ENCODE measurements at places on chromosomes 6 and 20.
A peak's percentile ranks its signal among the peaks of the same experiment; 100 is the strongest.

DNA sequence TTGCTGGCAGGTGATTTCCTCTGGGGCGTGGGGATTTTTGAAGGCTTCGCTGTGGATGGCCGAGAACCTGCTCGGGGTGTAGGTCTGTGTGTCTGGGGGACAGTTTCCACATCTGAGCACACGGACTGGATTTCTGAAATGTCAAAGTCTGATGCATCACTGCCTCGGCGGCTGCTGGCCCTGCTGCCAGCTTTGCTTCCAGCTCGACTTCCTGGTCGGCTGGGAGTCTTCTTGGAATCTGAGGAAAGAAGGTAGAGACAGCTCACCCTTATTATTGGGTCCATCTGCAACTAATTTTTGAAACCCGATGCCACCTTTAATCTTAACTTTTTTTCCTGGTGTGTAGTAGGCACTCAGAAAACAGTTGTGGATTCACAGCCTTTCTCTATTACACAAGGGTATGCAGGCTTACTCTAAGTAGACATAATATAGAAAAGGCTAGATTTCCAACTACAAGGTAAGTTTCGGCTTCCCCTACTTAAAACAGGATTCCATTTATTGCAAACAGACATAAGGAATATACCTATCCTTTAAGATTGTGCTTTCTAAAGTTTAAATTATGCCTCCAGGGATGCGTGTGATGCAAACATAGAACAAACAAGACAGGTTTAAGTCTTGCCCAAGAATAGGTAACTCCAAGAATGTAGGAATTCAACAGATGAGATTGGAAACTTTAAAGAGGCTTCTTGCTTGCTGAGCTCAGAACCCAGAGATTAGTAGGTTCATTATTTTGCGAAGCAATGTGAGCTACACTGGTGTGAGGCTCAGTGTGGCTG is 183.5 kb downstream of the DST start:
- no peak for DNase-seq

GRCh38 chr6:811831-812230 is 118.9 kb upstream of the EXOC2 start:
- DNase-seq: no peak

- DNase-seq: no peak
Measured at GRCh38 chr6:17923401-17923863, 64.0 kb downstream of the KIF13A start.

DNA sequence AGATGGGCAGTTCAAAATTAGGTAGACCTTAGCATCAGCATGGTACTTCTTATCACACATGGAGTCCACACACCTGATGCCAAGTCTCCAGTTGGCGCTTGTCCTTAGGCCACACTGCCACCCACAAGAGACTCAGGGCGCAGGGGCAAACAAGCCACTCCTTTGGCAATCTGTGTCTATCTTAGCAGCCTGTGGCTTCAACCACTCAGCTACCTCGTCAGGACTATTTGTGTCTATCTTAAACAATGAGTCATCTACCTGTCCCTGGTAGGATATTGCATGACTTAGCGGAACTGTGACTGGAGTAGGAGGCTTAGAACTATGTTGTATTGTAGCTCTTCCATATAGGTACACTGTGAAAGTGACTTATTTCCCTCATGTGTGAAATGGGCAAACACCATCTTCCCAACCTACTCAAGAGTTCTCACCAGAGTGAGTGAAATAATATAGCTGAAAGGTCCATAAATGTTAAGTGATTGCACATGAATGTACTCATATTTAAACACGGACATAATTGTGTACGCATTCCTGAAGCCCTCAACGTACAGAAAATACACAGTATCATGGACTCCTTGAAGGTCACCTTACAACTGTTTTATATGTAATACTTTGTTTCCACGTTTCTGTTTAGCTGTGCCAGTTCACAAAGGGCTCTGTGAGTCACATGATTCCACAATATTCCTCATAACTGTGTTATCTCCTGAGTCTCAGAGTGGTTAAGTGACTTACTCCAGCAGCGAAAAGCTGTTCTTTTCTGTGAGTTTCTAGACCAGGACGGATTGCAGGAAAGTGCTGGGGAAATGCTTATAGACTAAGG is 1.6 kb downstream of the TRIM27 start:
- peak; percentile 35 for DNase-seq

DNA sequence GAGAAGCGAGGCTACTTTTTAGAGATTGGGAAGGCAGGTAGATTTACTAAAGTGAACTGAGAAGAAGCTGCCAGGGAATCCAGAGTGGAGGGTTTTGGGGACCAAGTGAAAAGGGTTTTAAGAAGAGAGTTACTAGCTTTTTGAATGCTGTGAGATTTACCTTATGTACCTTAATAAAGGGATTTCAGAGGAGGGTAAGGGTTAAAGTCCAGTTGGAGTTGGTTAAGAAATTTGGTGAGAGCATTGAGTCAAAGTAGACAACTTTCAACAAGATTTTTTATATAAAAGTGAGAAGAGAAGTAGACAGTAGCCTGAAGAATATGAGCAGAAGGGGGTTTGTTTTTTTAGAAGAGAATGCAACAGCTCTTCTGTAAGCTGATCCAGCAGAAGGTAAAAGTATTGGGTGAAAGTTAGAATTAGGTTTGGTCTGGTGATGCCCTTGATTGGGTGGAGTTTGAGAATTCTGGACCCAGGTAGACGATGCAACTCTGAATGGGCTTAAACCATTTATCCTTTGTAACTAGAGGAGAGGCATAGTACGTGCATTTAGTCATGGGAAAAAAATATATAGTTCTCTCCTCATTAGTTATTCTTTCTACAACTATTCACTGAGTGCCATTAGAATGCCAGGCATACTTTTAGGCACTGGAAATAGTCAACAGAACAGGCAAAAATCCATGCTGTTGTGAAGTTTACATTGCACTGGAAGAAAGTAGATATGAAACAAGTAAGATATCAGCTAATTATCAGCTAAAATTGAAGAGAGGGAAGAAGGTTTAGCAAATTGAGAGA is 44.8 kb downstream of the ATRN start:
- DNase-seq: no peak

DNA sequence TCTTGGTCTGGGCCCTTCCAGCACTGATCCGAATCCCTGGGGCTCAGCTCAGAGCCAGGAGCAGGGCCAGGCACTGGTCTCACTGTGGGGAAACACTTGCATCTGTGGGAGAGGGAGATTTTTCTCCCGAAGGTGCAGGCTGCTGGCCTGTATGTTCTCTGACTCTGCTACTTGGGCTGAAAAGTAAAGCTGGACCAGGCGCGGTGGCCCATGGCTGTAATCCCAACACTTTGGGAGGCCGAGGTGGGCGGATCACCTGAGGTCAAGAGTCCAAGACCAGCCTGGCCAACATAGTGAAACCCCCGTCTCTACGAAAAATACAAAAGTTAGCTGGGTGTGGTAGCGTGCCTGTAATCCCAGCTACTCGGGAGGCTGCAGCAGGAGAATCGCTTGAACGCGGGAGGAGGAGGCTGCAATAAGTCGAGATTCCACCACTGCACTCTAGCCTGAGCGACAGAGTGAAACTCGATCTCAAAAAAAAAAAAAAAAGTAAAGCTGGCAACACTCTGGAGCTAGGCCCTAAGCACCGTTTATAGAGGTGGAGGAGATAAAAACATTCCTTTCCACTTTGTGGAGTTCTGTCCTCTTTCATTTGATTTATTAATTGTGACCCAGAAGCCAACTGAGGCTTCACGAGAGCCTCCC is 41.7 kb downstream of the JPH2 start:
- DNase-seq: no peak

GRCh38 chr20:5171064-5171789 is 44.4 kb downstream of the CDS2 start:
- no peak for DNase-seq

- DNase-seq: no peak
Measured at GRCh38 chr6:114712129-114712662, 369.4 kb upstream of the HS3ST5 start.

DNA sequence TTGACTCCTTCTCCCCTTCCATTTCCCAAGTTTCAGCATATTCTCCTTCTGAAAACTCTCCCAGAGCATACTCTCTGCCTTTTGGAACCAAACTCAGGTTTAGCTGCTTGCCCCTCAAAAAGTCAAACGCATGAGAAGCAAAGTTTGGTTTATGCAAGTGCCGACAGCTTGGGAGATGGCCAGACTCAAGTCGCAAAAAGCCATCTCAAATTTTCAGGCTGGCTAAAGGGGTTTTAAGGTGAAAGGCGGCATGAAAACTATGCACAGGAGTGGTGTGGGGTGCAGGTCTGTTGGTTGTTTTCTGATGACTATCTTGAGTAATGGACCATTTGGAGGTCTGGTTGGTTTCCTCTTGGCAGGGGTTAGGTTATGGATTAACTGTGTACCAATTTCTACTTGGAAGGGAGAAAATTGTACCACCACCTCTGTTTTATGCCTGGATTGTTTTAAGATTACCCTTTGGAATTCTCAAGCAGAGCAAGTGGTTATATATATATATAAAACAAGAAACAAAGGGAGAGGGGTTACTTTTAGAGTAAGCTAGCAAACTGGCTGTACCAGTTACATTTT is 52.4 kb upstream of the SCGN start:
- DNase-seq: no peak

DNA sequence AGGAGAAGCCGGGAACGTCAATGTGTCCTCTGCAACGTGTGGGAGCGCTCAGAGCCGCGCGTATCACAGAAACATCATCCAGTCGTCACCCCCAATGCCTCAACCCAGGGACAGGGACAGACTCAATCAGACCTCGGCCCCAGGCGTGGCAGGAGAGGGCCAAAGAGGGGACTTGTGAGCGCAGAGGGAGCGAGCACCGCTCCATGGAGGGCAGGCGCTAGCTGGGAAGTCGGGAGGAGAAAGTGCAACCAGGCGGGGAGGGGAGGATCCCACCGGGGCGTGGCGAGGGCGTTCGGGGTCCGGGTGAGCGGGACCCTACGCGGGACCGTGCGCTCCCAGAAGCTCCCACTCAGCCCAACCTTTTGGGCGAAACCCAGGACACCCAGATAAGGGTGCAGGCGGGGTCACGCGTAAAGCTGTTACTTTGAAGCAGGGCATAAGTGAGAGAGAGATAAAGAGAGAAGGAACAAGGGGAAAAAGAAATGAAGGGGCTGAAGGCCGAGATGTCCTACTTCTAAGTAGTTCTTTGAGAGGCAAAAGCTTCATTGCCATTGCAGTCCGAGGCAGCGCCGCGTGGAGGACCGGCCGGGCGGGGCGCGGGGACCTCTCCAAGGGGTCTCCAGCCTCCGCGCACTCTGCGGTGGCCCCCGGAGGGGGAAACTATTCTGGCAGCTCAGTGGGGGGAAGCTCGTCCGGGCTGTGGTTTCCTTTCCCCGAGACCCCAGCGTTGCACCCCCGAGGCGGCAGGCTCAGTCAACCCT is 862 bp upstream of the SOBP start:
- DNase-seq: peak; percentile 30

- DNase-seq: peak; percentile 27
Measured at GRCh38 chr6:137033828-137034227, 10.9 kb downstream of the IL20RA start.

DNA sequence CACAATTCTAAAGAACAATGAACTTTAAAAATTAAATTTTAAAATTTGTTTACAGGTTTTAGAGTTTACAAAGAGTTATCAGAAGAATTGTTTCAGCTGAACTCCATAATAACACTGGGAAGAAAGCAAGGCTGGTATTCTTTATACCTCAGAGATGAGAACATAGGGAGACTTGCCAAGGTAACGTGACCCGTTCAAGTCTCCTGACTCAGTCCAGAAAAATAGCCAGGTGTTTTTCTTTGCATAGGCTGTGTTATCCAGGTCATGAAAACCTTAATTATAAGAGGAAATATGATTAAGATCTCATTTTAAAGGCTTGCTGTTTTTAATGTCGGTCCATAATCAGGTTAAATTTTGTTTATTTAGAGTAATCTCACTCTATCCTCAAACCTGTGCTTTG is 8.5 kb upstream of the C6orf141 start:
- DNase-seq: no peak

DNA sequence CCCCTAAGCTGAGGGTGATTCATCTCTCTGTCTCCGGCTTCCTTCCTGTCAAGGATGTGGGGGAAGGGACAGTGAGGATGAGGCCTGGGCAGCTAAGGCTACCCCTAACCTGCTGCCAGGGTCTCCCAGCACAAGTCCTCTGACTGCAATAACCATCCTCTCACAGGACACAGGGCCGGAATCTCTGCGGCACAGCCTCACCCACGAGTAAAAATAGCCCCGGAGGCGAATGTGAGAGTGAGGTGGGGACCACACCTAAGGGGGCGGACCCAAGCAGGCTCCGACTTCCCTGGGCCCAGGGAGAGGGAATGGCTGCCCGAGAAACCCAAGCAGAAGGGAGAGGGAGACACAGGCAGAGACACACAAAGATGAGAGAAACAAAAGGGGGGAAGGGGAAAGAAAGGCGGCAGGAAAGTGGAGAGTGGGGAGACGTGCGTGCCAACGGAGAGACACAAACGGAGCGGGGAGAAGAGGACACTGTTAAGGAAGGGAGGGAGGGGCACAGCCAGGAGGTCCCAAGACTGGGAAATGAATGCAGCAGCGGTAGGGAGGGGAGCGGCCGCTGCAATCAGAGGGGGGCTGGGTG is 1.4 kb downstream of the CLIC1 start:
- DNase-seq: peak; percentile 62

DNA sequence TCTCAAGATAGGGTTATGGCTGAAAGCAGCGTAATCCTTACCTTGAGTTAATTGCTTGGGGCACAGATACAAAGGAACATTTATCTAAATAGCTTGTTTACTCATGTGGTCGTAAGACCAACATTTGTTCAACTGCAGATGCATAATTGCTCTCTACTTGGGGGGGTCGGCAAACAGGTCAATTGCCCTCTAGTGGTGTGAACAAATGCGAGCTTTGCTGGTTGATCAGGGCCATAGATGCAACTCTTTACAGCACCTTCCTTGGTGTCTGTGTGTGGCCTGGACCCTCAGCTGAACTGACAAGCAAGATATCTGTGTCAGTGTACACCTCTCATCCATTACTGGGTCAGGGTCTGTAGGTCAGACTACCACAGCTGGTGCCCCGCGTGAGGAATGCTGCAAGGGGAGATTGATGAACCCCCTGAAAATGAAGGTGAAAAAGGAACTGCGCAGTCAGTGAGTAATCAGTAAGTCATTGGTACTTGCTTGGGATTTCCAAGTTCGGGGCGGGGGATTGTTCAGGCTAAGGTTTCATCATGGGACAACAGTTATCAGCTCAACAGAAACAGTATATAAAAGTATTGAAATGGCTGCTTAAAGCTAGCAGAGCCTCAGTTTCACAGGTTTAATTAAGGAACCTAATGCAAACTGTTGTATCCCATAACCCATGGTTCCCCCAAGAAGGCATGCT is 24.0 kb downstream of the HLA-DPA1 start:
- DNase-seq: no peak

DNA sequence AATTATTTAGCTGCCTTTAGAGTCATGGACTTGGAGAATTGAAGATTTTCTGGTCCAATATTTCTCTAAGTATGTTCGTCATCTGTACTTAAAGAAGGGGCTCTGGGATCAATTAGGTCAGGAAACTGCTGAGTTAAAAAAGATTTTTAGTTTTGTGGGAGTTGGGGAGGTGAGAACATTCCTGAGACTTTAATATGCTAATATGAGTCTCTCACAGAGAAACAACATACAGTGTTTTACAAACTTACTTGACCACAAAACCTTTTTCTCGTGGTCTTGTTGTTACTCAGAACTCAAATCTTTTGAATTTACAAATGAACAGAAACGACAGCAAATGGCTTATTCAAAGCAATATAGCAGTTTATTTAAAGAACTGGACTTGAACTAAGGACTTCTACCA is 67.9 kb downstream of the LIN28B start:
- no peak for DNase-seq
